Fibroblast of skin of right biceps (primary cell): ENCODE measurements at places on chromosomes 7 and 10.

DNA sequence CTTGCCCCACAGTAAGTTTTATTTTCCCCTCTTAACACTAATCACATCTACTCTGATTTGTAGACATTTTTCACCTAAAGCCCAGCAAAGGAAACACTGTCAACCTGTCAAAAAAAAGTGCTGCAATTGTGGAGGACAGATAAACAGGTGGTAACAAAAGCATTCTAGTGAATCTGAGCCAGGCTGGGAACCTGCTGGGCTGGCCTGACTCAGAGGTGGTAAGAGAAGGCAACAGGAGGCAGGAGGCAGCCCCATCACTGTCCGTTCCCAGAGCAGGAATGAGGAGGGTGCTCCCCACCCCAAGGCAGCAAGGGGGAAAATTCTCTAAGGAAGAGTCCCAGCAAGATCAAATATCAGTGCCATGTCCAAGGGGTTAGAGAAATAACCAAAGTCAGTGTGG, 19.5 kb upstream of the HERPUD2 start:
- DNase-seq, result no peak

DNA sequence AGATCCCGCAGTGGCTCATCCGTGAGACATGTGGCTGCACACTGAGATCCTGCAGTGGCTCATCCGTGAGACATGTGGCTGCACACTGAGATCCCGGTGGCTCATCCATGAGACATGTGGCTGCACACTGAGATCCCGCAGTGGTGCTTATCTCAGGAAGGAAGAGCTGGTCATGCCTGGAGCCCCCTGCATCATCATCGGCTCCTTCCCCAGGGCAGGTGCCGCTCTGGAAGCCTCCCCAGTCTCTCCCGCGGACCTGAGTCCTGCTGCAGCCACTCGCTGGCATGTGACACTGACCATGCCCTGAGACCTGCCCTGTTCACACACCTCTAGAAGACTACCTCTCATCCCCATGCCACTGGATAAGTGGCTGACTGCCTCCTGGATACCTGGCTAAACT, 181.3 kb downstream of the PTPRN2 start:
- no peak for DNase-seq

GRCh38 chr10:115860182-115861107, 412.6 kb downstream of the GFRA1 start:
- DNase-seq, result no peak

DNA sequence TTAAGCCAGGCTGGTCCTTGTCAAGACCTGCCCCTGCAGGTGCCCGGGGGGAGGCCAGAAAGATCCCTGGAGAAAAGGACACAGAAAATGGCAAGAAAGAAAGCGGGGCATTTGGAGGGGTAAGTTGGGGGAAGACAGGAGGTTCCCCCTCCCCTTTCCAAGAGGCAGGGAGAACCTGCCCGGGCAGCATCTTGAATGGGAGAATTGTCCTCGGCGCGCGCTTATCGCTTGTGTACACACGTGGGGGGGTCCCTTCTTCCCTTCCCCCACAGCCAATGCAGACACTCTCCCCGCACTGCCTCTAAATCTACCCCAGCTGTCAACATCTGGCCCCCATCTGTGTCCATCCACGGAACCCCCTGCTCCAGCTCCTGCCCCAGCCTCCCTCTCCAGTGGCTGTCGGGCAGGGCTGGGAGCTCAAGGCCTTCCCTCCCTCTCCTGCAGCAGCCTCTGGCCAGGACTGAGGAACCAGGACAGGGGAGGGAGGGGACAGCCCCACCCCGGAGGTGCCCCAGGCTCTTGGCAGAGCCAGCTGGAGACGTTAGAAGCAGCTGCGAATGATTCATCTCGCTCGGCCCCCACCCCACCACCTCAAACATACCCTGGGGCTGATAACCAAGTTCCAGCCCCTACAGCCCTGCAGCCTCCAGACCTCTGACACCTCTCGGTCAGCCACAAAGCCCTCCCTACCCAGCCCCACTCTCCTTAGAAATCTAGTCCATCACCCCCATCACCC, 25.3 kb downstream of the EPHB4 start:
- DNase-seq, result peak; percentile 71

DNA sequence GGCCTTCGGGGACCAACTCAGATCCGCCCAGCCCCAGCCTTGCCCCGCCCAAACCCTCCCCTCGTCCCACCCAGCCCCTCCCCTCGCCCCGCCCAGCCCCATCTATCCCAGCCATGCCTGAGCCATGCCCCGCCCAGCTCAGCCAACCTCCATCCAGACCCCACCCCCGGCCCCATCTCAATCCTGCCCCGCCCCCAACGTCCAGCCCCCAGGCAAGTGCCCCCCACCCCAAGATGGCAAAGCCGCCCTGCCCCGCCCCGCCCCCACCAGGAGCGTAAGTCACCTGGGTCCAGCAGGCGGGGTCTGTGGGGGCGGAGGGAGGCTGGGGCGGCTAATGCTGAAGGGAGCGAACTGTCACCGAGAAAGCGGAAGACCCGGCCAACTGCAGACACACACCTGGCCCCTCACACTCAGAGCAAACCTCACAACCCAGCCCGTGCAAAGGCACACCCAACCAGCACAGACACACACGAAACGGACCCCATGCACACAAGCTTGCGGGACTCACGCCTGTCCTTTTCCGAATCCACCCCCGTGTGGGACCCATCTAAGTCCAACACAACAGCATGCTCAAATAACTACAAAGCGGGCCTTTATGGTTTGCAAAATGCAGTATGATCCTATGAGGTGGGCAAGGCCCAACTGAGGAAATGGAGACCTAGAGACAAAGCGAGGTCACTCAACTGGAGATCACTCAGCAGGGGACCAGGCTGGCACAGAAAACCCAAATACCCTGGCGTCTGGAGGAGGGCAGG, 11.5 kb upstream of the OGA start:
- peak; percentile 50 for DNase-seq

DNA sequence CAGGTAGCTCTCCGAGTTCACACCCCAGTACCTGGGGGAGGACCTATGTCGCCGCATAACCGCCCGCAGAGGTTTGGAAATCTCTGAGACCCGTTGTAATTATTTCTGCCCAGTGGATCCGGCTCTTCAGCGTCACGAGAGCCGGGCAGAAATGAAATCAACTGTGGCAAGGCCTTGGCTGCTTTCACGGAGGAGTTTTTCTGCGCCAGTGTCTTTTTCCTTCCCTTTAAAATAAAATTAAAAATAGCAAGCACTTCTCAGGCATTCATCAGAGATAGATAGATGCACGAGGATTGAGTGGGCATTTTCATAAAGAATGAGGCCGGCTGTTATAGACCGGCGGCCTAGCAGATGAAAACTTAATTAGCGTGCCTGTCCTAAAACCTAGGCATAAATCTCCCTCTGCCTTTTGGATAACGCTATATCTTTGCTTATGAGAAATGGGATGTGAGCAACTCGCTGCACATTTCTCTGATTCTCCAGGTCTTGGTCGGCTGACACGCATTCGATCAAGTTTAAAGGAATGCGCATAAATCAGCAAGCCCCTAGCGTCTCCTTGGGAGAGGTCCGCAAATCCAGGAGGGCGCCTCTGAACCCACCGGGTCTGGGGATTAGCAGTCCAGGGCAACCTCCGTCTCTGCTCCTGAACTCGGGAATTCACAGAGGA, 6.4 kb downstream of the HOXA13 start:
- no peak for DNase-seq

DNA sequence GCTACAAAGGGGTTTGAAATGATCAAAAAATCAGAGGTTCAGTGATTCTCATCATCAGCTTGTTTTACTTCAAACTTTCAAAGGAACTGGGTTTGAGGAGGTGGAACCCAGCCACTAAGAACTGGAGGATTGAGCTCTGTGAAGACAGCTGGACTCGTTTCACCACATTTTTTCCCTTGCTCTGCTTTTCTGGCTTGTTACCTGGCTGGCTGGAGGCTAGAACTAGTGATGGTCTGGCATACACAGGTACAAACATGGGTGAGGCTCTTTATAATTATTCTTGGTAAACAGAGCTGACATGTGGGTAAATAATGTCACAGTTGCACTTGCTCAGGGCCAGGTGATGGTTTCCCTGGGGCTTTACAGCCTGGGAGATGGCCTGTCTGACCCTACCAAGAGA, 352.5 kb downstream of the FGFR2 start:
- DNase-seq, result no peak

DNA sequence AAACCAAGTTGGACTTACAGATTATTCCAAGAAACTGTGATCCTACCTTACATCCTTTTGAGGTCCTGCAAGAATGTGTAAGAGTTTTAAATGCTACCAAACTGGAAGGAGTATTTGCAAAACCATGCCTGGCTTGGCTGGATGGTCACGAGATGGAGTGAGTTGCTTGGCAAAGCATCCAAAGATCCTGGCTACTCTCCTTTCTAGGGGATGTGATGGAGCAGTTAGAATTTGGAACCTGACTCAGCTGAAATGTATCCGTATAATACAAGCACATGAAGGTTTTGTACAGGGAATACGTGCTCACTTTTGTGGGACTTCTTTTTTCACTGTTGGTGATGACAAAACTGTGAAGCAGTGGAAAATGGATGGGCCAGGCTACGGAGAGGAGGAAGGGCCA, 13.3 kb upstream of the SYPL1 start:
- peak; percentile 30 for DNase-seq

- DNase-seq, result no peak
Observed at GRCh38 chr7:23275912-23276311, 23.2 kb upstream of the MALSU1 start.

- DNase-seq, result no peak
Observed at GRCh38 chr7:3867863-3868262, 566.8 kb downstream of the SDK1 start.

DNA sequence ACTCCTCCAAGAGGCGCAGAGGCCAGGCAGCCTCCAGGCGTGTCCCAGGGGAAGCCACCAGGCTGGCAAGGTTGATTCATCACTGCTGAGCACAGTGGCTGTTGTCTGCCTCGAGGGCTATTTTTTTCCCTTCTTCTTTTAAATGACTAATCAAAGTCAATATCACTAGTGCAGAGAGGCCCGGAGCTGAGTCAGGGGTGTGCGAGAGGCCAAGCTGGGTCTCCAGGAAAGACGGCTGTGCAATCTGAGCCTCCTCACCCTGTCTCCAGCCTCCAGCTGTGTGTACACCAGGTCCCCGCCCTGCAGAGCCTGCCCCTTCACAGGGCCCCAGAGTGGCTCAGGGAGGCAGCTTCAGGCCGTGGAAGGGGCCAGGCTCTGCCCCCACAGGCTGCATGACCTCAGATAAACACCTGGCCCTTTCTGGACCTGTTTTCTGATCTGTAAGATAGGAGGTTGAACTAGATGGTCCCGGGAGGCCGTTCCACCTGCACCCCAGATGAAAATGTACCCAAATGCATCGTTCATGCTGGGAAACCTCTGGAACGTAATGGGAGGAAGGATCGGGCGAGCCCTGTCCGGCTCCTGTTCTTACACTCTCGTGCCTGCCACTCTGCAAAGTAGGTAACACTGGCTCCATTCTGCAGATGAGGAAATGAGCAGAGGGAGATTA, 3.7 kb downstream of the STX1A start:
- DNase-seq, result peak; percentile 97

DNA sequence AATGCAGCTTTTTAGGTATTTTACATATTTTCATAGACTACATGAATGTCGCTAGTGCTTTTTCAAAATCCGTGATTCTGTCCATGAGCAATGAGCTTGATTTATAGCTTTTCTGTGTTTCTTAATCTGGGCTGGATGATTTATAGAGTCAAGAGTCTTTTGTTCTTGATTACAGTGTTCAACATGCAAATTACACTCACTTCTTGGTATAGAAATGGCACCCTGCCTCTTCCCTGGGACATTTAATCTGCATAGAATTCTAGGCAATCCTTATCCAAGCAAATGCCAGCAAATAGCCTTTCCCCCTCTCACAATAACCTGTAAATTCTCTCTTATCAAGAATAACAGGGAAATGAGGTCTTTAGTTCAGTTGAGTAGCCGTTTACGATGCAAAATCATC, 246.2 kb upstream of the SEMA3C start:
- DNase-seq, result no peak

DNA sequence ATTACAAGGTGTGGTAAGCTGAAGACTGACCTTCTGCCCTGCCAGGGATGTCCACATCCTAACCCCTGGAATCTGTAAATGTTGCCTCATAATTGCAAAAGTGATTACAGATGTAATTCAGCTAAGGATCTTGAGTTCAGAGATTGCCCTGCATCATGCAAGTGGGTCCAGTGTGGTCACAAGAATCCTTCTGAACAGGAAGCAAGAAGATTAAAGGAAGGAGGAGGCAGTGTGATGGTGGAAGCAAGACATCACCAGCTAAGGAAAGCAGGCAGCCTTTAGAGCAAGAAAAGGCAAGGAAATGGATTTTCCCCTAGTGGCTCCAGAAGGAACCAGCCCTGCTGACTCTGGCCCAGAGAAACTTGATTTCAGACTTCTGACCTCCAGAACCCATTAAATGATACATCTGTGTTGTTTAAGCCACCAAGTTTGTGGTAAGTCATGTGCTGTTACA, 78.1 kb downstream of the USP6NL start:
- peak; percentile 15 for DNase-seq

- peak; percentile 80 for DNase-seq
Observed at GRCh38 chr10:90313576-90314325, 544.1 kb downstream of the HTR7 start.

GRCh38 chr7:11751807-11752389, 80.1 kb downstream of the THSD7A start:
- no peak for DNase-seq

DNA sequence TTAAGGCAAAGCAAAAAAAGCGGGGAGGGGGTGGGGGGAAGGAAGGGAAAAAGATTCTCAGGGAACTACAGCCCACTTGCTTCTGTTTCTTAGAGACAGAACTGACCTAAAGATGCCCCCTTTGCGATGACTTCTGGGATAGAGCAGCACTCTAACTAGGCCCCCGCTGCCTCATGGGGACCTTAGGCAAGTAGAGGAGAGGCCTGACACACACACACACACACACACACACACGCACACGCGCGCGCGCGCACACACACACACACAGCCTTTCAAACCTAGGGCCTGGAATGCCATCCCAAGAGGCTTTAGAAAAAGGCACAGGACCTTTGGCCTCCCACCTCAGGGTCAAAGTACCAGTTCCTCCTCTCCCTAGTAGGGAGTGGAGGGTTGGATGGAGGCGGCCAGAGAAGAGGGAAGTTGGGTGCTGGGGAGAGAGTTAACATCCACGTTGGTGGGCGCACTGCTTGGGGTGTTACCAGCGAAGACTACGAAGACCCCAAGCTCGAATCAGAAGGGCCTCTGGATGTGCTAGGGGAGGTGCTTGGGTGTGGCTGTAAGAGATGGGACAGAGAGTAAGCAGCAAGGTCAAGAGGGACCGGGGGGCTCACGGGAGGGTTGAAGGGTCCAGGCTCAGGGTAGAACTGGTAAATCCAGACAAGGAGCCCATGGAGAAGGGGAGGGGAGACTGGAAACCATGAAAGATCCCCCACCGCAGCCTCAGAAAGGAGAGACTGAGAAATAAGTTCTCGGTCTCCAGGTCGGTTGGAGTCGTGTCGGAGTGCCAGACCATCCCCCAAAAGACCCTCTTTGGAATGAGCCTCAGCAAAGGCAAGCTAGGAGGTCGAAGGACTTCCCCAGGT, 1.2 kb upstream of the COL1A2 start:
- DNase-seq, result peak; percentile 83
